NCI-H1694 (cell line): ENCODE measurements at places on chromosomes 3 and 15.

DNA sequence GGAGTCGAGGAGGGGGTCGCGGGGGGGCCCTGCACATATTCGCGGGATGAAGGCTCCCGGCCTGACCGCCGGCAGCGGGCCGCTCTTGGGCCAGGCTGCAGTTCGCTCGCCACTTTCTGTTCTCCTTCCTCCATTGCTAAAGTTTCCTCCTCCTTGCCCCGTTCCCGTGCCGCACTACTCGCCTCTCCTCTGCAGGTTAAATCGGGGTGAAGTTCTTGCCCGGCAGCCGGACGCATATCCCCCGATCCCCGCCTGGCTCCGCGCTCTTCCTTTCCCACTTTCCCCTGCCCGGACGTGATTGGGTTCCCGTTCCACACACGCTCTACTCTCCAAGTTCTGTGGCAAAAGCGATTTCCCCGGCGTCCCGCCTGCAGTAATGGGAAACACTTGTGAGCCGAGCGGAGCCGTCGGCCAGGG lies 556 bp downstream of the CRYBG3 start:
- DNase-seq: no peak

GRCh38 chr3:143814443-143814889 lies 33.8 kb downstream of the SLC9A9 start:
- no peak for DNase-seq

DNA sequence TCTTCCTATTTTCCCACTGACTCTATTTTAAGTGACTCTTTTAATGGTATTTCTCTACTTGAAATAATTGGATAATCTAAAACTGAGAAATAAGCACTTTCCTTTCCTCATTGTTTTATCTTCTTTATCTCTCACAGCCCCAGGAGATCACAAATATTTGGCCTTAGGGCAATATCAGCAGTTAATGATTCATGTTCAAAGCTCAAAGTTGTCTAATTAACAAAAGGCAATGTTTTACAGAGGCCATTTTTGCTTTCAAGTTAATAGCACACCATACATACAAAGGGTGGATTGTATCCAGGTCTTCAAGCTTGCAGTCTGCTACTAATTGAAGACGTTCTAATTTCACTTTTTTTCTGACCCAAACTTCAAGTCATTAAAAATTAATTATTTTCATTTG lies 120.1 kb downstream of the LRRN1 start:
- no peak for DNase-seq

DNA sequence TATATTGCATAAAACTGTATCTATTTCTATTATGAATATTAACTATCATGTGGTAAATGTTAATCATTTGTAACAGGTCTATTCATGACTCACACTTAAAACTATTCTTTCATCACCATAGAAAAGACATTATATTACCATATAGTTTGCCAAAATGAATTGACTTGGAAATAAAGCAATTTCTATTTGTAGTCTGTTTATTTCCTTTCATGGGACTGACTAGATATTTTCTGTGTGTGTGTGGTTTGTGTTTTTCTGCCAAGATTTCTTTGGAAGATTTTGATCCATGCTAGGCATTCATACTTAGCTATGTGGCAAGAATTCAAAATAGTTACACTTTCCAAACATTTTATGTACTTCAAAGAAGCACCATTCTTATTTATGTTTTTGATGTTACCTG lies 522.5 kb upstream of the AGTR1 start:
- no peak for DNase-seq

GRCh38 chr3:149333176-149333859 lies at the start of gene TM4SF18:
TSS of gene TM4SF18 (minus strand) at chr3:149333636. CDS start at chr3:149333382, 254 bp downstream.
- no peak for DNase-seq

GRCh38 chr3:54312156-54312899 lies 190.0 kb downstream of the CACNA2D3 start:
- DNase-seq: no peak

DNA sequence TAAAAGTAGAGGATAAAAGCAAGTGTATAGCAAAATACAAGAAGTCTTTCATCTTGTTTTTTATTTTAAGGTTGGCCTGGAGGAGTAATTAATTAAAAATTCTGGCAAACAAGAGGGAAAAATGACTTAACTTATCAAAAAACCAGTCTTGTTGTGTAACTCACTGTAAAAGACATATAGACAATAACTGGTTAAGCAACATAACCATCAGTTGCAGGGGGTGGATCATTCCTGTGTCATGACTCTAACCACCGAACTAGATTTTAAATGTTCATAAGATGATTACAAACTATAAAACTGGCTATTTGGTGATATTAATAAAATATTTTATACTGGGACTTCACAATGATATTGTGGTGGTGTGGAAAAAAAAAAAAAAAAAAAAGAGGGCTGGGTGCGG lies 130.6 kb downstream of the STAG1 start:
- no peak for DNase-seq

DNA sequence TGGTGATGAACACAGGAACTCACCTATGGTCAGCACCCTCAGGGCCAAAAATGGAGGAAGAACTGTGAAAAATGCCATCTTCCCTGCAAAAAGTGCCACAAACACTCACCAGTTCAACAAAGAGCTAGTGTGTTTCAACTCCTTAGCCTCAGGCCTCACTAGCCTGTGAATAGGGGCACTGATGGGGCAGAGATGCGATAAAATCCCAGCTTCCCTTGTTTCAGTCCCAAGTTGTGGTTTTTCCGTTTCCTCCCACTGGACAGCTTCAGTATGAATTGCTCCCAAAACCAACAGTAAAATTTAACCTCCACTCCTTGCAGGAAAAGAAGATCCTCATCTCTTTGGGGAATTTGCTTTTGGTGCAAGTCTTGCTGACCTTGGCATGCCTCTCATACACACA lies 117.4 kb upstream of the ADAMTS9 start:
- no peak for DNase-seq

DNA sequence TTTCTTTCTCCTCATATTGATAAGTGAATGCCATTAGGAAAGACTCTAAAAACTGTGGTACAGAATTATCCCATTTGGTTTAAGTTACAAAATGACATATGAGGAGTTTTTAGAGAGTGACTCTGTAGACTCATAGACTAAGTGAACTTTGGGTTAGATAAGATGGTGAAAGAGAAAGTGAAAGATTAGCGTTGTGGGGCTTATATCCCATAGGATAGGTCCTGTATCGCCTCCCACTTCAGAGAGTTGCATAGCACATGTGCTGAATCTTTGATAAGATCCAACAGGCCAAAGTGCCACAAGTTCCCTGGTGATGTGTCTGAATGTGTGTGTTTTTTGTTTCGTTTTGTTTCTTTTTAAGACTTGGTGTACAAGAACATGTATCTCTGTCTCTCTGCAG lies 666.9 kb downstream of the MECOM start:
- no peak for DNase-seq

- no peak for DNase-seq
These were observed 889.1 kb downstream of the NAALADL2 start for GRCh38 chr3:175748087-175748730.

GRCh38 chr3:160008961-160009360 lies 20.3 kb downstream of the IL12A start:
- DNase-seq: no peak

DNA sequence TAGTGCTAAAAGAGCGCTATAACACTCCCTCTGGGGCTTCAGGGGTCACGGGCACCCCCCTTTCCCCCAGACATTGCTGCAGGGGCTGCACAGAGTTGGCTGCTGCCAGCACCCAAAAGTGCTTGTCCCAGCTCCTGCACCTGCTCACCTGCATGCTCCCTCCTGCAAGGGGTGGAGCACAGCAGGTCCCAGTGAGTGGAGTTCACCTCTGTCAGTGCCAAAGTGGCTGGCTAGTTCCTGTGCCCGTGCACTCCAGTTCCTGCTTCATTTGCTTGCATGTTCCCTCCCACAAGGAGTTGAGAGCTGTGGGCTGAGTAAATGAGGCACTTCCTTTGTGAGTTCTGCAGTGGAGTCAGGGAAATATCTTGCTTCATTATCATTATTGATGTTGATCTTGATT lies 476.9 kb downstream of the SQOR start:
- no peak for DNase-seq

DNA sequence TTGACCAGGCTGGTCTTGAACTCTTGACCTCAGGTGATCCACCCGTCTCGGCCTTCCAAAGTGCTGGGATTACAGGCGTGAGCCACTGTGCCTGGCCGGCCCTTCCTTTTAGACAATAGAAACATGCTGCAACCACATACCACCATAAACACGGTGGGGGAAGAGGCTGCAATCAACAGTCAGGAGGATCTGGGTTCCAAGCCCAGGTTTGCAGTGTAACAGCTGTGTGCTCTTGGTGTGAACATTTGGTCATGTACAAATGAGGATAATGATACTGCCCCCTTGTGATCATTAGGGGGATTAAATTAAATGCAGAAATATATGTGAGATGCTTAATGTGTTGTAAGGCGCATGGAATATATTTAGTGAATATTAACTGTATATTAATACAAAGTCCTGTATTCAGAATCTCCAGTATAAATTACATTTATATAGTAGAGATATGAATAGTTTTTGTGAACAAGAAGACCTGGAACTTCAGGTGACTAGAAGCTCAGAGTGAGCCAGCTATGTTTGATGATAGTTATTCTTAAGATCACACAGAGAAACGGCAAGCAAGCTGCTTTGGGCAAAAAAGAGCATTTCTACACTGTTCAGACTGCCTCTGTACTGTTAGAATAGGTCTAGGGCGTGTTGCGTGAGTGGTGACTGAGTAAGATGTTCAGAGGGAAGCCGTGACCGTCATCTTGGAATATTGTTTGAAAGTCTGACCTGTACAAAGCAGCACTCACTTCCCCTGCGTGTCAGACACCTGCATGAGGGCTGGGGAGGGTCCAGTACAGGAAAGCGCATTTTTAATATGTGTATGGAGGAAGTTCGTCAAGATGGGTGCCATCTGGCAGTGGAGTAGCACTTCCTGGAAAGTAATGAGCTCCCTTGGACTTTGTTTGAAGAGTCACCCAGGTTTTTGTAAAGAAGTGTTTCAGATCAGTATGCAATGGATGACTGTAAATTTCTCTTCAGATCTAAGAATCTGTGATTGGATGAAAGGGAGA lies 125.8 kb downstream of the PGPEP1L start:
- peak; percentile 17 for DNase-seq

GRCh38 chr15:80154336-80154735 lies 1.5 kb downstream of the FAH start:
- DNase-seq: no peak

DNA sequence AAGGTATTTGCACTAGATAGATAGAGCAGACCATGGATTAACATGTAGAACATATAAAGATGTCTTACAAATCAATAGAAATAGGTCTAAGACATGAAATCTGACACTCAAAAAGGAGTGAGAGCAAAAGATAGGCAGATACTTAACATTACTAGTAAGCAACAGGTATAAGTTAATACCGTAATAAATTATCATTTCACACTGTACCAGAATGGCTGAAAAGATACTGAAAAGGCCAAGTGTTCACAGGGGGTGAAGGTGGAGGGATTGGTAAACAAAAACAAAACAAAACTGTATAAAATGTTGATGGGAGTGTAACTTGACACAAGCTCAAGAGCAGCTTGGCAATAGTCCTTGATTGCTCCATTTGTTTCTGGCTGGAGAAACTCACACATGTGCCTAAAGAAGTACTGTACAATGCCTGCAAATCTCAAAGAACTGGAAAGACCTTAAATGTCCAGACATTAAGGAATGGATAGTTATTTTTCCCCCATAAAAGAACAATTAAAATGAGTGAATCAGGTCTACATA lies 3.5 kb downstream of the NSMCE3 start:
- no peak for DNase-seq

GRCh38 chr3:6860954-6861624 lies at the start of gene GRM7:
TSS of gene GRM7 (plus strand) at chr3:6861115.
- no peak for DNase-seq

GRCh38 chr3:161602475-161602874 lies 105.9 kb downstream of the OTOL1 start:
- DNase-seq: no peak

DNA sequence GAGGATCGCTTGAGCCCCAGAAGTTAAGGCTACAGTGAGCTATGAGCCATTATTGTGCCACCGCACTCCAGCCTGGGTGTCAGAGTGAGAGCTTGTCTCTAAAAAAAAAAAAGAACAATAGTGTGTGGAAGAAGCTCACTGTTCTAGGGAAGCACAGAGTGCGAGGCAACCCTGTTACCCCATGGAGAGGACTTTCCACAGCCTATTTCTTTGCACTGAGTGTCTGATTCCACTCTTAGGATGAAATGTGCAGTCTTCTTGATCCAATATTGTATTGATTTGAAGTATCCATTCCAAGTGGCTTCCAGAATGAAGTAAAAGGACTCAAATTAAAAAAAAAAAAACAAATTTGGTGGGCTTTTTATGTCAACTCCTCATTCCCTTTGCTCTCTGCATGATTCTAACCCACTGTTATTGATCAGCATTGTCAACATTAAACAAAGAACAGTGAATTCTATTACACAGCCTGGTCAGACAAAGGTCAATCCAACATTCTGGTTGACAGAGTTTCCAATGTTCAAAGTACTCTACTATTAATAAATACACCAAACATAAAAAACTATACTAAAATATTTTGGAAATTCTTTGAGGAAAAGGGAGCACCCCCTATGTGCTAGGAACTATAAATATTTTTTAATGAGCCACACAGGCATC lies 150.2 kb upstream of the PTPRG start:
- no peak for DNase-seq

DNA sequence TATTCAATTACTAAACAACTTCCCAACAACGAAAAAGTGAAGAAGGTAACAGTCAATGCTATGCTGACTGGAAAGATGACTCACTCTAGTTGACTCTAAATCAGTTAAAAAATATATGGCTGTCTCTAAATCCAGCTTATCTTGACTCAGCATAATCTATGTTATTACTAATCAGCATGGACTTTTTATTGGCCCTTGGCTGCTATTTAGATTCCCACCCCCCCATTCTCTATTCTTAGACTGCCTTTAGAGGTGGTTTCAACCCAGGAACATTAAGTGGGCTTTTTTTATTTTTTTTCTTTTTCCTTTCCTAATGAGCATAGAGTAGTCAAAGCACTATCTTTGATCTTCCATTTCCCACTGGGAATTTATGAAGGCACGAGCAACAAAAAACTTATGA lies 1.9 kb downstream of the PCOLCE2 start:
- no peak for DNase-seq

DNA sequence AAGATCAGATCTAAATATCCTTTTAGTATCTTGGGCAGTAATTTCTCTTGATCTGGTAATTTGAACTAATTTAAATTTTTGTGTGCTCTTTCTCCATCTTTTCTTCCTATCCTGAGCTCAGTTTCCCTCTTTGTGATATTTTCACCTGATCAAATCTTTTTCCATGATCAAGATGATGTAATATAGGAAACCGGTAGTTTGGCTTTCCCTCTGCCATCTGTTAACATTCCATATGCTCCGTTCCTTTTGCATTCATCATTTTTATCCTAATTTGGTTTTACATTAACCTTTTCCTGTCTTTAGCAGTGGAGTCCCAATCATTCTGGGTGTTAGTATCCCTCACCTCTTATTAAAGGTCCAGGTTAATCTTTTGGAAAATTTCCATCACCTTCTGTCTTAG lies 5.9 kb upstream of the ABHD6 start:
- peak; percentile 35 for DNase-seq

- DNase-seq: no peak
These were observed 10.8 kb upstream of the VPS33B start for GRCh38 chr15:91032919-91033803.

DNA sequence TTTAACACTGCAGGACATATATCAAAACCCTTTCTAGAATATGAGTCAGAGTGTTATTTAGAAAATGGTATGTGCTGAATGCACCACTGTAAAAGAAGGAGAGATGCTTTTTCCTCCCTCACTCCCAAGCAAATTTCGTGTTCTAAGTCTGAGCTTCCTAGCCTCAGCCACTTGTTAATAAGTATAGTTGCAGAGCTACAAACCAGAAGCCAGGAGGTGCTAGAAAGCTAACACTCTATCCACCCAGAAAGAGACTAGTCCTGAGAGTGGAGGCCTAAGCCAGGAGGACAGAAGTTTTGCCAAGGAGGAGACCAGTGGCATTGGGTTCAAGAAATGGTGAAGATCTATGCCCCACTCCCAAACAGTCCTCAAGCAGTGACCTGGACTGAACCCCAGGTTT lies 40.5 kb upstream of the GYG1 start:
- DNase-seq: no peak
